ENCODE measurements at places on chromosomes 11 and 22.

DNA sequence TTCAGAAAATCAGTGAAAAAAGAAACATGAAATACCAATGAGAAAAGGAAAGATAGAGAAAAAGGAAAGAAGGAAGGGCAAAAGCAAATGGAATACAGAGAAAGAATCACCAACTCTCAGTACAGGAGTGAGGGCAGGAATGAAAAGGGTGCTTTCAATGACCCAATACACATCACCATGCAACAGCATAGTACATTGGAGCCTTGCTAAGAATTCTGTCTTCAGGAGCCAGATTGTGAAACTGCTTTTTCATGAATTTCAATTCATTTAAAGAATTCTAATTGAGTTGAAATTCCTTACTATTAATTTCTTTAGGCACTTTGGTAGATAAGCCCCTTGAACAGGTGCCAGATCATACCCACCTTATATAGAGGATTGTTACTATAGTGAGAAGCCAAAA lies 34.9 kb downstream of the BLID start:
- no peak for DNase-seq

GRCh38 chr22:20013382-20013871 lies 3.2 kb downstream of the ARVCF start:
- DNase-seq, result no peak

DNA sequence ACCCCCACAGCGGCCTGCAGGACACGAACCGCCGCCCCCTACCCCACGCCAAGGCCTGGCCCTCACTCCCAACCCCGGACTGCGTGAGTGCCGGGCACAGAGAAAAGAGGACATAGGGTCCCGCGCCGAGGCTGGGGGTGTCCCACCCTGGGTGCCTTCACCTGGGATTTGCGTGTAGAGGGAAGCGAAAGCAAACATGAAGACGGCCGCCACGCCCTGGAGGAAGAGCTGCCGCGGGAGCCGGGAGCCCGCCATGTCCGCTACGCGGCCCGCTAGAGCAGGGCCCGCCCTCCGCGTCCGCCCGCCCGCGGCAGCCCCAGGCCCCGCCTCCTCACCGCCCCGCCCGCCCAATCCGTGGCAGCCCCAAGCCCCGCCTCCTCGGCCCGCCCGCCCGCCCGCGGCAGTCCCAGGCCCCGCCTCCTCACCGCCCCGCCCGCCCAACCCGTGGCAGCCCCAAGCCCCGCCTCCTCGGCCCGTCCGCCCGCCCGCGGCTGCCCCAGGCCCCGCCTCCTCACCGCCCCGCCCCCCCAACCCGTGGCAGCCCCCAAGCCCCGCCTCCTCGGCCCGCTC lies at the start of gene LMF2:
Gene LMF2 (minus strand): TSS at position 282 of the 570 bp plus-strand sequence. CDS start 27 bp downstream, at position 255.
- peak; percentile 94 for DNase-seq

GRCh38 chr11:46367916-46368267 lies 13.6 kb upstream of the MDK start:
- DNase-seq, result no peak

DNA sequence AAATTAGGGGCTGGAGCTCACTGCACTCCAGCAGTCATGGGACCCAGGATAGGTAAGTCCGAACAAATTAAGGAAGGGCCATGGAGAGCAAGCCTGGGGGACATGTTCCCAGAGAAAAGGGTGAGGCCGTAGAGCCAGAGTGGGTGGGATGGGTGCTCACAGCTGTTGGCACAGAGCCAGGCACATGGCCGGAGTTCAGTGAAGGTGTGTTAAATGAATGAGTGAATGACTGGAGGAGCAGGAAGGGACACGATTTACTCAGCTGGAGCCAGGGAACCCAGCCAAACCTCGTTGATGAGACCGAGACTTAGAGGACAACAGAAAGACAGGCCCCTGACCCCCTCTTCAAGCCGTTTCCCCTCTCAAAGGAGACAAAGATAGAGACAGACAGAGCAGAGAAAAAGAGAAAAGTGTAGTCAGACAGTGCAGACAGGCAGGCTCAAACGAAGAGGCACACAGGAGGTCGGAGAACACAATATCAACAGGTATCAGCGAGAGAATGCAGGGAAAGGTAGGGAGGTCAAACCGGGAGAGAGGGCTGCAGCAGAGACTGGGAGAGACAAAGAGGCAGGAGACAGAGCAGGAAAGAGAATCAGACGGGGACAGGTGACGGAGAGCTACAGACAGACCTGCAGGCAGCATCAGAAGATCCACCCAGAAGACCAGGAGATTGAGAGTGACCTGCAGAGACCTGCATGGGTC lies 590 bp downstream of the SLCO2B1 start:
- DNase-seq, result no peak

DNA sequence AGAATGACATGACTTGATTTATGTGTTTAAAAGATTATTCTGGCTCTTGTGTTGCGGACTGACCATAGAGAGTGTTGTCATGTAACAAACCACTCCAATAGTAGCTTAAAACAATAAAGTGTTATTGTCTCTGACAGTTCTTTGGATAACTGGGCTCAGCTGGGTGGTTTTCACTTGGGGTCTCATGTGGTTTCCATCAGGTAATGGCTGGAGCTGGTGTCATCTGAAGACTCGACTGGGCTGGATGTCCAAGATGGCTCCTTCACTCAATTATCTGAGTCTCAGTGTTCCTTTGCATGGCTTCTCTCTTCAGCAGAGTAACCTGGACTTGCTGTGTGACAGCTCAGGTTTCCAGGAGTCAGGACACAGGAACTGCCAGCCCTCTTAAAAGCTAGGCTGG lies 104.3 kb upstream of the NNMT start:
- no peak for DNase-seq

All from activated CD4-positive, alpha-beta T cell treated with anti-CD3 and anti-CD28 coated beads for 24 hours (primary cell).